GM04504 (cell line): ENCODE measurements at places on chromosomes 11 and 22.

GRCh38 chr22:43855431-43855830, 6.9 kb downstream of the SULT4A1 start:
- DNase-seq, result no peak

- DNase-seq, result no peak
Measured at GRCh38 chr11:1222491-1223345, at the start of gene MUC5B. Gene MUC5B (plus strand): TSS chr11:1223066. CDS start chr11:1223124, 58 bp downstream.

GRCh38 chr22:37119872-37120271, 10.4 kb upstream of the TMPRSS6 start:
- DNase-seq, result no peak

DNA sequence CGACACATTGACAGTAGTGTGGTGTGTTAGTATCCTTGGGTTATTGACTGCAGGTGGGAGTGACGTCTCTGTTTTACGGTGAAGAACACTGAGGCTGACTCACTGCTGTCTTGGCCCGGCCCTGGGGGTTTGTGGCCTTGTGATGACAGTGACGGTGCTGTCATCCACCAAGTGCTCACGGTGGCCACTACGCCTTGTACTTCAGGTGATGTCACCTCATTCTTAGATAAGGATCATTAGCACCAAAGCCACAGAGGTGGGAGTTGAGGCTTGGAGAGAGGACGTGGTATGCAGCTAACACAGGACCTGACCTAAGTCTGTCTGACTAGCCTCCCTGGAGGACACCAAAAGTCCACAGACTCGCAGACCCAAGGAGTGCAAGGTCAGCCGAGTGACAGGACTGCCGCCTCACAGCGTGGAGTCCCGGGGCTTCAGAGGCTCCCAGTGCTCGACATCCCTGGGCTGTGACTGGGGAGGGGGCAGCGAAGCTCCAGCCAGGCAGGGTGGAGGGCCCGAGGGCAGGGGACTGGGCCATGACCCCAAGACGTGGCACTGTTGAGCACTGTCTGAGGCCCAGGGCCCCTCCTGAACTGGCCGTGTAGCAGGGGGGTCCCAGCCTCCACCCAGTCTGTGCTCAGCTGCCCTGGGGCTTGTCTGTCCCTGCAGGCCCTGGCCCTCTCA, 56.5 kb downstream of the NAT10 start:
- DNase-seq, result no peak

DNA sequence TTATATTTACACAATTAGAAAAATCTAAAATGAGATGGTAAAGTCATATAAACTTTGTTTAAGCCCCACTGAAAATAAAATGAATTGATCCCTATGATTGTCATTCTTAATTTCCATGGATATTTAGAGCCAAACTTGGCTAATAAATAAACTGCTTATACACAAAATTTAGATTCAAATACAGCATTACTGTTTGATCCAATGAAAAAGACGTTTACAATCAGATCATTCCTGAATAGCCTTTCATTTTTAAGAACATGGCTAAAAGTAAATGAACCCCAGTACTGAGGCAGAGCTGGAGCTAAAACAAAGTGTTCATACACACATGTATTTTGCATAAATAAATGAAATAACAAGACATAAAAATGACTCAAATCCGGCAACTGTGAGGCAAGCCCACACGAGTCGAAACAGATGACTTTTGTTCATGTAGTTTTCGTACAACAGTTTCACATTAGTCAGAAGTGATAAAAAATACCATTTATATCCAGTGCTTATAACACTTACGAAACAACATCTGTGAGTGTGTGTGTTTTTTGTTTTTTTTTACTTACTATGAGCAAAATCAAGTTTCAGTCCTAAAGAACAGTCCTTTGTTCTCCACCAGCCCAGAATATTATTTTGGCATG, 386.5 kb downstream of the SOX6 start:
- peak; percentile 64 for DNase-seq

GRCh38 chr11:4071325-4071724, 23.3 kb upstream of the RRM1 start:
- DNase-seq, result no peak

DNA sequence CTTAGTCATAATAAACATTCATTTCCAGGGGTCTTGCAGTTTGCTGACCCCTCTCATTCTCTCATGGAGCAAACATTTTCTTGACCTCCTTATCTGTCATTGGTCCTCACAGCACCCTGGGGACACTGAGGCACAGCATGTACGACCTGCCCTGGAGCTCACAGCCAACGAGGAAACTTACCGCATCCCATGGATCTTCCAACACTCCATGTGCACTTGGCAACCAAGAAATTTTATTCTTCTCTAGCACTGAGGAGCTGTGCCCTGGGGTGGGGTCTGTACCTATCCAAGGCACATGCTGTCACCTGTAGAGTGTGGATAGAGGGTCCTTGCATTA, 69.4 kb upstream of the IGLL5 start:
- DNase-seq, result no peak

DNA sequence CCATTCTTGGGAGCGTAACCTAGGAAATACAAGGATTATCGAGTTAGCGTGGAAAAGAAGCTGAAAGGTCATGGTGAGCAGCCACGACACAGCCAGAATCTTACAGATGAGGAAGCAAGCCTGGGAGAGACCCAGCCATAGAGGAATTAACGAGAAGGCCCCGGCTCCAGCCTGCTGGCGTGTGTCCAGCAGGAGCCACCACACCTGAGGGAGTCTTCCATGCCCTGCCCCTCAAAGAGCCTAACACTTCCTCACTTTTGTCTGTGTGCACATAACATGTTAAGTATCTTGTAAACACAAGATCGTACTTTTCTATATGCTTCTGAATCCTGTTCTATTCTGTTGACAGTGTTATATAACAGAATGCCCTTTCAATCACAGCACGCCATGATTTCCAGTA, 18.1 kb downstream of the CECR2 start:
- no peak for DNase-seq

- no peak for DNase-seq
Measured at GRCh38 chr11:74330075-74330858, 18.8 kb upstream of the P4HA3 start.

DNA sequence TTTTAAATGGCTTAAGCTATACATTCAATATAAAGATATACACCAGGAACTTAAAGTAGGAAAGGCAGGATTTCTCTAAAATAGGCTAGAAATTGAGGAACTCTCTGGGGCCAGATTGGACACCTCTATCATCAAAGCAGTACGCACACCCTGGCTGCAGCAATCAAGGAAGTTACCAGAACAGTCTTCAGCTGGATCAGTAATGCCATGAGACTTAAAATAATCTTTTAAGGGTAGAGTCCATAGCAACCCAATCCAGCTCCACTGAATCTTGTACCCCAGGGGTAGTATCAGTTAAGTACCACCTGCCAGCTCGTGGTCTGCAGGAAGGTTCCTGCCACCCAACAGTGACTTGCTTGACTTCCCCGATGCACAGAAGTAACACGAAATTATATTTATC, 3.0 kb downstream of the RDX start:
- DNase-seq, result no peak

GRCh38 chr22:20524004-20524481, 16.6 kb downstream of the MED15 start:
- no peak for DNase-seq

GRCh38 chr11:18588297-18589252, at the start of gene UEVLD:
Gene UEVLD (minus strand): TSS chr11:18588734. CDS start chr11:18588654, 80 bp downstream.
- DNase-seq, result peak; percentile 73

- peak; percentile 10 for DNase-seq
Measured at GRCh38 chr11:27754035-27755017, 54.1 kb upstream of the BDNF start.

DNA sequence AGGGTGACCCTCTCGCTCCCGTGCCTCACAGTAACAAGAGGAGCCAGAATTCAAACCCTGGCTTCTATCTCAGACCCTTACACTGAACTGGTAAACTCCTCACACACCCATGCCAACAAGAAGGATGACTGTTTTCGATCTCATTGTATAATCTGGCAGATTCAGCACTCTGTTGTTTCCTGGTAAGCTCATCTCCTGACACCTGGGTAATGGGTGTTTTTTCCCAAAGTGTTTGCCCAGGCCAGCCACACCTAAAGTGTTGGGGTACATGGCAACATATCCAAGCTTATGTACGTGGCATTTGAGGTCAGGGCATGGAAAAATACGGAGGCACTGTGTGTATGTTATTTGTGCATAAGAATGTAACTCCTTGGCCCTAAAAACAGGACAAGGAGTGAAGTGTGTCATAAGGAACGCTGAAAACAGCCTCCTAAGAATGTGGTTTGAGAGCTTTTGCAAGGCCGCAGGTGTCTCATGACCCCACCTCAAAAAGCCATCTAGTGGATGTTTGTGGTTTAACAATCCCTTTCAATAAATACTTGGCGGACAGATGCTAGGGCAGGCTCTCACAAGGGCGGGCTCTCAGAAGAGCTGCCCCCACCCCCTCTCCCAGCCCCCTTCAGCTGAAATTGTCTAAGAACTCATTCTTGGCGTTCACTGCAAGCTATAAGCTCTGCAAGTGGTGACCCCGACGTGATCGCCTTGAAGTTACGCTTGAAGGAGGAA, at the start of gene MS4A15:
Gene MS4A15, plus strand, starts transcription at position 561 of the 726 bp plus-strand sequence. CDS start 6,867 bp downstream, outside the sequence.
- DNase-seq, result no peak

DNA sequence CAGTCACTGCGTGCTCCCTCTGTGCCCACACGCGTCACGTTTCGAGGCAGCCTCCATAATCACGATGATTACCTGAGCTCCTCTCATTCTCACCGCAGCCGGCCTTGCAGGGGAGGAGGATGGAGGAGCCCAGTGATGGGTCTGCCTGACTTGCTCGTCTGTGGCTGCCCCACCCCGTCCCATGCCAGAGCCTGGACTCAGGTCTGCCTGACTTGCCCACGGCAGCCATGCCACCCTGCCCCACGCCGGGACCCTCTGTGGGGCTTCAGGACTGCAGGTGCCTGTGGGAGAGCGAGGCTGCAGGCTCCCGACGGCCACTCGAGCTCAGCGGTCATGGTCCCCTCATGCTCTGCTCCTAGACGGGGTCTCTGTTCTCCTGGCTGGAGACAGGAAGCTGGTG, 1025.1 kb downstream of the BRD1 start:
- no peak for DNase-seq

GRCh38 chr11:48123934-48124755, 92.5 kb upstream of the OR4B1 start:
- no peak for DNase-seq

GRCh38 chr11:134764367-134764766, 352.3 kb upstream of the B3GAT1 start:
- no peak for DNase-seq

- no peak for DNase-seq
Measured at GRCh38 chr11:20013346-20014066, 146.8 kb downstream of the DBX1 start.

DNA sequence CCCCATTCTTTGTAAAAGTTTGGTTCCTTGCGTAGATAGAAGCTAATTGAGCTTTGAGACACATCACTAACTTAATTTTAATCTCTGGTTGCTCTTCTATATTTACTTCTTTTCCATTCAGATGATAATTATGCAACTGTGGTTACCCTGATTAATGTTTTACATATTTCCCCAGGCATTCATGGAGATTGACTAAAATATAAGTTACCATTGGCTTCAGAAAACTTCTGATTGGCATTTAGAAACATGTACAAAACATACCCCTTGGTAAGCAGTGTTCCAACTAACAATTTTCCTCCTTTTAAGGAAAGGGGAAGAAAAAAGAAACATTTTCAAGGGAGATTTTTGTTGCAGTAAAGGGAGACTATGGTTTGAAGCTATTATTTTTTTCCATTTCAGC, 43.9 kb downstream of the FAT3 start:
- DNase-seq, result no peak

DNA sequence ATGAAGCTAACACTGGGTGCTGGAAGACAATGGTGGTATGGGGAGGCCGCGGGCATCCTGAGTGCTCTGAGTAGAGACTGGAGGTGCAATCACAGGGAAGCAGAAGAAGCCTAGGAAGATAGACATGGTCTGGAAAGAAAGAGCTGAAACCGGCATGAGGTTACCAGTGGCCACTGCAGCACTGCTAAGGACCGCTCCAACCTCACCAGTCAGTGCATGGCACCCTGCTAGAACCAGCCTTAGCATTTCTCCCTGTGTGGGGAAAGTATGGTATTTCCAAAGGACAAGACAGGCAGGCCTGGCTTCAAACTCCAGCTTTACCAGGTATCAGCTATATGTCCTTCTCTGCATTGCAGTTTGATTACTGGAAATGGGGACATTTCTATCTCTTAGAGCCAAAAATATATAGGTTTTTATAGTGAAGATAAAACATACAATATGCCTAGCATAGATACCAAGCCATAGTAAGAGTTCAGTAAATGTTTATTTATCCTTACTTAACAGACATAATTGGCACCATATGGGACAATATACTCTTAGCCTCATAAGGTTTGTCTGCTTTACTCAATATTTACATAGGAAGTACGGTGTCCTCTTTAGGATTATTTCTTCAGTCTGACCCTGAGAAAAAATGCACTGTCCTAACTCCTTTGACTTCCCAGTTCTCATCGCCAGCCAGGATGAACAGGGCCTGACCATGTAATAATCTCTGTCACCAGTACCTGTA, 231.1 kb downstream of the TENM4 start:
- no peak for DNase-seq

DNA sequence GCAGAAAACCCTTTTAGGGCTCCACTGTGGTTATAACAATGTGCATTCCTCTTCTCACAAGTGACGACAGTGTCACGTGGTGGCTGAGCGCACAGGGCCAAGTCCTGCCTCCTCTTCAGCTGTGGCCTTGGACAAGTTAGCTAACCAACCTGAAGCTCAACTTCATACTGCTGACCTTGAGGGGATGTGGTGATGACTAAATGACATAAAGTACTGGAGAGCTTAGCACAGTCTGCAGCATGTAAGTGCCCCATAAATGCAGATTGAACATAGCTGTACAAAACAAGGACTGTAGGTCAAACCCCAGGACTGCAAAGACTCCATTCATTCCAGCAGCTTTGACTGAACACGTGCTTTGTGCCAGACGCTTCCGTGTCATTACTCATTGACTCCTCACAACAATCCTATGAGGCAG, 20.1 kb upstream of the MRGPRX2 start:
- peak; percentile 28 for DNase-seq

- no peak for DNase-seq
Measured at GRCh38 chr22:38441620-38442287, 13.2 kb downstream of the KCNJ4 start.

DNA sequence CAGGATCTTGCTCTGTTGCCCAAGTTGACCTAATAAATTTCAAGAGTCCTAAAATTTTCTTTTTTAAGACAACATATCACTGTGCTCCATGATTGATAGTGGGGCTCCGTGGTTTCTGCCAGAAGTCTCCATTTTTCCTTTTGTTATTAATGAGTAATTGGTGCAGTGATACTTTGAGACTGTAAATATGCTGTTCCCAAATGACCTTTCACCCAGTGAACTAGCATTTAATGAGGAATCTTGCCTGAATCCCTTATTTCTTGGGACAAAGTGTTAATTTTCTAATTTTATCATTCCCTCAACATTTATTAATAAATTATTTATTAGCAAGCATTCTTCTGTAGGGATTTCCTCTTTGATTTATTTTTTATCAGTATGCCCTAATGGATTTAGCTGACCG, 2.3 kb upstream of the DHCR7 start:
- DNase-seq, result no peak

- DNase-seq, result no peak
Measured at GRCh38 chr11:44623341-44623730, 57.9 kb downstream of the CD82 start.

- no peak for DNase-seq
Measured at GRCh38 chr11:73795925-73796632, 8.4 kb downstream of the MRPL48 start.

GRCh38 chr11:62025487-62026105, 58.2 kb upstream of the FTH1 start:
- peak; percentile 82 for DNase-seq
